SHP77 (cell line): ENCODE measurements at places on chromosomes 11 and 22.

- no peak for DNase-seq
These were observed 15.9 kb upstream of the PDE2A start for GRCh38 chr11:72690166-72690565.

- no peak for DNase-seq
These were observed 64.5 kb downstream of the BRD1 start for GRCh38 chr22:49763138-49763537.

- DNase-seq: no peak
These were observed 139.0 kb downstream of the TRPC6 start for GRCh38 chr11:101444851-101445250.

GRCh38 chr11:34001557-34002064 lies 49.9 kb upstream of the CAPRIN1 start:
- no peak for DNase-seq

DNA sequence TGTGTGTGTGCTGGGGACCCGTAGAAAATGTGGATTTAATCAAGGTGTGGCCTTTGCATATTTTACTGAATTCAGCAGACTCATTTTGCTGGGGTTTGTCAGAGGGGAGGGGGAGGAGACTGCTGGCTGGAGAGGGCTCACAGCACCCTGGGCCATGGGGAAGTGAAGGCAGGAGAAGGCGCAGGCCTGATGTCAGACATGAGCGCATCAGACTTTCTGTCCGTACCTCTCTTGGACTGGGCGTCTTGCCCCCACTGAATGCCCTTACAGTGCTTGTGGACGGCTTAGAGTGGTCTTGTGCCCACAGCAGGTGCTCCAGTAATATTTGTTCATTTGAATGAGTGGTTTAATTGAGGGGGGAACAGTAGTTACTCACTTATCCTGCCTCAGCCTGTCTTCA lies 75.2 kb downstream of the TEAD1 start:
- DNase-seq: no peak

GRCh38 chr11:69665669-69666068 lies 9.5 kb downstream of the LTO1 start:
- DNase-seq: no peak

DNA sequence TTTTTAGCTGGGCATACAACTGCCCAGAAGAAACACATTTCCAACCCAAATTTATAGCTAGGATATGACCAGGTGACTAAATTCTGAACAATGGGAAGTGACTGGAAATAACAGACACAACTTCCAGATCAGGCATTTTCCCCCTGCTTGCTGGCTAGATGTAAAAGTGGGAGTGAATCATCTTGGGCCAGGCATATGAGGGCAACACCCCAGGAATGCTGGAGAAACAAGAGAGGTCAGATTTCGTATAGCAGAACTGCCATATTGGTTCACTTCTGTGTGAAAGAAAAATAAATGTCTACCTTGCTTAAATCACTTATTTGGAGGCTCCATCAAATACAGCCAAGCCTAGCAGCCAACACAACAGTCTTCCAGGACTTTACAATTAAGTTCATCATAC lies 7.4 kb downstream of the ATL3 start:
- no peak for DNase-seq

GRCh38 chr11:18332302-18332701 lies 9.9 kb downstream of the GTF2H1 start:
- no peak for DNase-seq

DNA sequence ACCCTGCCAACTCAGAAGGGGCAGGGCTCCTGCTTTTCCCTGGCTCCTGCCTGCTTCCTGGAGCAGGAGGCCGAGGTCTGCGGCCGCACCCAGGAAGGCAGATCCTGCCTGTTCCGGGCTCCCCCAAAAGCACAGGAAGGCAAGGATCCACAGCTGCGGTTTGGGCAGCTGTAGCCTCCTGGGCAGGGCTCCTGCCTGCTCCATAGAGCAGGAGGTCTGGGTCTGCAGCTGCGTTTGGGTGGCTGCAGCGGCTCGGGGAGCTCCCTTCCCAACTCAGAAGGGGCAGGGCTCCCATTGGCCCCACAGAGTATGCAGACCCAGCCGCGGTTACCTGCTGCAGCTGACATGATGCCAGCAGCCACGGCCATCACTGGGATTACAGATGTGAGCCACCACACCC lies 5.5 kb downstream of the UPK2 start:
- DNase-seq: no peak
